NCI-H2081 treated with DMSO at 0.1 percent for 48 hours (cell line): ENCODE measurements at places on chromosomes 5 and 9.

DNA sequence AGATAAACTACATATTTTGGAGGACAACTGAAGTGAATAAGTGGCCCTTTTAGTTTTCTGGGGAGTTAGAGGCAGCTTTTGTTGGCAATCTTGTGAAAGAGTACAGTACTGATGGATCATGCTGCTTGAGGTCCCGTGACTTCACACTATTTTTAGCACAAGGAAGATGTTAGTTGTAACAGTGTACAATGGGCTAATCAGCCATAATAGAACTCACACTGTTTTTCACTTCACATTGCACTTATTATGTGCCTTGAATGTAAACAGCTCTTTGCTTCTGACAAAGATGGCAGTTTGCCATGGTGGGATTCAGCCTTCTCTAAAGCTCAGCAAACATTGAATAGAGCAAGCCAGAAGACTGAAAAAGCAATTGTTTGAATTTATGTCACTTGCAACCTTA lies 176.7 kb upstream of the ZNF608 start:
- peak; percentile 95 for DNase-seq

- no peak for DNase-seq
These were observed 208.0 kb downstream of the CHSY3 start for GRCh38 chr5:130112246-130112645.

GRCh38 chr5:68802430-68802829 lies 291.4 kb upstream of the SLC30A5 start:
- no peak for DNase-seq

DNA sequence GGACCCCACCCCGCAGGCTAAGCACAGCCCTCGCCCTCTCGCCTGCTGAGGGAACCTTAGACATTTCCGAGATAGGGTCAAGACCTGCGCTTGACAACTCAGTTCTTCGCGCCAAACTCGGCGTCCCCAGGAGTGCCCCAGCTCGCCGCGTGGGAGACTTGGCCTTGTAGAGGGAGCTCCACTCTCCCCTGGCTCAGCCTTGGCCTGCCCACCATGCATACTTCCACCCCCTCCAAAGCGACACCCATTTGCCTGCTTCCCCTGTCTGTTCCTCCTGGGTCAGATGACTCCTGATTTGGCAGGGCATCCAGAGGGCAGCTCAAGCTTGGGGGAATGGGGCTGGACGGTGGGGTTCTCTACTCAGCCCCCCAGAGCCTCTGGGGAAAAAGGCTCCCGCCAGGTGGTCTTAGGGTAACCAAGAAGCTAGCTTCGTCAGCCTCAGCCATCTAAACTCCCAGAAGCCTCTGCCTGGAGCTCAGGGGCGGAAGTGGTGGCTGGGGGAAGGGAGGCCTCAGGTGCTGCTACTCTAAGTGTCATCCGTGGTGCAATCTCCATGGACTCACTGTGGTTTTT lies 560 bp downstream of the DOCK2 start:
- DNase-seq = no peak

- DNase-seq = no peak
These were observed at the start of gene NREP for GRCh38 chr5:111756581-111757354. TSS of gene NREP (minus strand) at chr5:111757194. CDS start at chr5:111755772, 1,422 bp downstream.

DNA sequence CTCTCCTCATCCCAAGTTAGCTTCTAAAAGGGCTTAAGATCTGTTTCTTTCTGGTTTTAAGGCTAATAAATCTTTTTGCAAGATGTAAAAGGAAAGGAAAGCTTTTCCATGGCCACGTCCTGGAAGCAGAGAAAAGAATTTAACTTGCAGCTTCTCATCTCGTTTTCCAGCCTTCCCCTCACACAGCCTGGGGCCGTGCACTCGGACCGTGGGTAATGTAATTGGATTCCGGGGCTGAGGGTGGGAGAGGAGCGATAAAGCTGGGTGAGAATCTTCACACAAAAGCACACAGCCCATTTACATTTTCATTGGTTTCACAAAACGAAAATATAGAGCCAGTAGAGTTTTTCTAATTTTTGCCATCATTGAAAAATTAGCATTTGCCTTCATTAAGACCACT lies 91.2 kb downstream of the IRX2 start:
- no peak for DNase-seq

- DNase-seq = peak; percentile 23
These were observed 997 bp upstream of the CHD1 start for GRCh38 chr5:98929710-98930298.

DNA sequence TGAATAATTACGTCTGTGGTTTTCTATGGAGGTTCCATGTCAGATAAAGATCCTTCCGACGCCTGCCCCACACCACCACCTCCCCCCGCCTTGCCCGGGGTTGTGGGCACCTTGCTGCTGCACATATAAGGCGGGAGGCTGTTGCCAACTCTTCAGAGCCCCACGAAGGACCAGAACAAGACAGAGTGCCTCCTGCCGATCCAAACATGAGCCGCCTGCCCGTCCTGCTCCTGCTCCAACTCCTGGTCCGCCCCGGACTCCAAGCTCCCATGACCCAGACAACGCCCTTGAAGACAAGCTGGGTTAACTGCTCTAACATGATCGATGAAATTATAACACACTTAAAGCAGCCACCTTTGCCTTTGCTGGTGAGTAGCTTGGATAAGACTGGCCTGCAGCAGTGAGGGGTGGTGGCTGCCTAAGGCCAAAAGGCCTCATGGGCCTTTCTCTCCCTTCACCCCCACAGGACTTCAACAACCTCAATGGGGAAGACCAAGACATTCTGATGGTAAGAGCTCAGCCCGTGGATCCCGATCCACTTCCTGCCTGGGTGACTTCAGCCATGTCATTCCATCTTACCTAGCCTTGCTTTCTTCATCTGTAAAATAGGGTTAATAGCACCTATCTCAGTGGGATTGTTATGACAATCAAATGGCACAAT lies at the start of gene IL3:
IL3 (plus strand) TSS at position 155 of the 661 bp plus-strand sequence; CDS start at position 207, 52 bp downstream.
- DNase-seq = no peak

GRCh38 chr5:178194026-178194425 lies 6.9 kb upstream of the GMCL2 start:
- DNase-seq = no peak

GRCh38 chr5:177452688-177453638 lies 6.3 kb downstream of the PRR7 start:
- DNase-seq = no peak

DNA sequence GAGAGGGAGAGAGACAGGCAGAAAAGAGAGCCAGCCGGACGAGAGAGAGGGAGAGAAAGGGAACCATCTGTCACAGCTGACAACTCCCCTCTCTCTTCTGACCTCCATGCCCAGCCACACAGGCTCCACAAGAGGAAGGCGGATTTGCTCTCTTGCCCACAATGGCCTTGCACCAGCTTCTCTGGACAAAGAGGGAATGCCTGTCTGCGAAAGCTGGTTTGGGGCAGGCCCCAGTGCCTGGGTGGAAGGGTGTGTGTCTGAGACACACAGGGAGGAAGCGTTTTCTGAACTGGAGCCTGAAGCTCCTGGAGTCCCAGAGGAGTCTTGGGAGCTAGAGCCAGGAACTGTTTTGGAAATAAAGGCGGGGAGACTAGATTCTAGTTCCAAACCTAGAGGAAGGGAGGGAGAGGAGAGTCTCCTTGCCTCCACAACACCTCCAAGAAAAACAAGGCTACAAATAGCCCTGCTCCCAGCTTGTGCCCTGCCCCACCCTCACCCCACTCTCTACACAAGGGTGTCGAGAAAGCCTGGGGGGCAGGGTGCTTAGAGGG lies 12.5 kb downstream of the C1QTNF2 start:
- no peak for DNase-seq
